AG20443 (cell line): ENCODE measurements at places on chromosomes 11 and 22.

DNA sequence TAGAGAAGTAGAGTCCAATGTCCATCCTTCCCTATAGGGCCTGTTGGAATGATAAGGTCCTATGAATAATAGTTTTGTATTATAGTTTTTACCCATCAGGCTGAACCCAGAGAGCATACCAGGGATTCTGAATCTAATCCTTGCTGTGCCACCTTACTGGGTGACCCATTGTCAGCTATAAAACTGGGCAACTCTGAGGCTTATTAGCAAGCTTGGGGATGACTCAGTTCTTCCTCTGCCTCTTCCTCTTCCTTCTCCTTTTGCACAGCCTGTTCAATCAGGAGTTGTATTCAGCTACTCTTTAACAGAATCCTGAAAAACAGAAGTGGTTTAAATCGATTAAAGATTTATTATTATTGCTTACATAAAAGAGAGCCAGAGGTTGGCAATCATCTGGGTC, 8.9 kb downstream of the HEPHL1 start:
- DNase-seq = no peak

GRCh38 chr22:38864361-38865191, 7.4 kb downstream of the CBX6 start:
- no peak for DNase-seq

- no peak for DNase-seq
Measured at GRCh38 chr11:44208976-44209603, 100.8 kb downstream of the ALX4 start.

- DNase-seq = no peak
Measured at GRCh38 chr11:70913715-70914231, 338.6 kb downstream of the SHANK2 start.
